H4 (cell line): ENCODE measurements at places on chromosomes 6 and 20.
A peak's percentile ranks its signal among the peaks of the same experiment; 100 is the strongest.

DNA sequence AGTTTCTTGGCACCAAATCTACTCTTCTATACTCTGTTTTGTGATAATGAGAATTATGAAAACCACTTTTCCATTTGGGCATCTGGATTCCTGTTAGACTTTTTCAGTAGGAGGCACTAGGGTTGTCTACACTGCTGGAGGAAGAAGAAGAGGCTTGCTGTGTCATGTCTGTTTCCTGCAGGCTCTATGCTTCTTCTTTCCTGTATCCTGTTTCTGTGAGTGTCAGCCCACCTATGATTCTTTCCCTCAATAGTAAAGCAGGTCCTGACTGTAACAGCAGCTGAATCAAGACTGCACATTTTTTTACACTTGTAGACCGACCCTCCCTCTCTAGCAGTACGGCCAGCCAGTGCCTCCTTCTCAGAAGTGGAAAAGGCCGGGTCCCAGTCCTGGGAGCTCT is 603.9 kb downstream of the HDGFL1 start:
- DNase-seq: no peak

GRCh38 chr6:66478705-66479104 is 771.7 kb upstream of the EYS start:
- peak; percentile 48 for DNase-seq

GRCh38 chr20:35305682-35306556 is 13.7 kb upstream of the FAM83C start:
- DNase-seq: peak; percentile 97

DNA sequence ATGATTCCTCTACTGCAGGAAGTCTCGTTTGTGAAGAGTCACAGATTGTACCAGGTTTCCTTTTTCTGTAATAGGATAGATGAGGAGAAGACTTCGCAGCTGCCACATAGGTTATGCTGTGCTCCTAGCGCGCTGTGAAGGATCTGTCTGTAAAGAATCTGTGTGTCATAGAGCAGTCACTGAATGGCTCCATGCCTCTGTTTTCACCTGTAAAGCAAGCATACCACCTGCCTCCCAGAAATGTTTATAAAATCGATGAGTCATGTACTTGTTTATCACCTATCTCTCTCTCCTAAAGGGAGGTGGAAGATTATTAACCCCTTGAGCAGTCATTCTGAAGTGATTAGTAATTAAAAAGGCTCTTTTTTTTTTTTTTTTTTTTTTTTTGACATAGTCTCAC is 86.6 kb downstream of the TFAP2B start:
- DNase-seq: no peak

DNA sequence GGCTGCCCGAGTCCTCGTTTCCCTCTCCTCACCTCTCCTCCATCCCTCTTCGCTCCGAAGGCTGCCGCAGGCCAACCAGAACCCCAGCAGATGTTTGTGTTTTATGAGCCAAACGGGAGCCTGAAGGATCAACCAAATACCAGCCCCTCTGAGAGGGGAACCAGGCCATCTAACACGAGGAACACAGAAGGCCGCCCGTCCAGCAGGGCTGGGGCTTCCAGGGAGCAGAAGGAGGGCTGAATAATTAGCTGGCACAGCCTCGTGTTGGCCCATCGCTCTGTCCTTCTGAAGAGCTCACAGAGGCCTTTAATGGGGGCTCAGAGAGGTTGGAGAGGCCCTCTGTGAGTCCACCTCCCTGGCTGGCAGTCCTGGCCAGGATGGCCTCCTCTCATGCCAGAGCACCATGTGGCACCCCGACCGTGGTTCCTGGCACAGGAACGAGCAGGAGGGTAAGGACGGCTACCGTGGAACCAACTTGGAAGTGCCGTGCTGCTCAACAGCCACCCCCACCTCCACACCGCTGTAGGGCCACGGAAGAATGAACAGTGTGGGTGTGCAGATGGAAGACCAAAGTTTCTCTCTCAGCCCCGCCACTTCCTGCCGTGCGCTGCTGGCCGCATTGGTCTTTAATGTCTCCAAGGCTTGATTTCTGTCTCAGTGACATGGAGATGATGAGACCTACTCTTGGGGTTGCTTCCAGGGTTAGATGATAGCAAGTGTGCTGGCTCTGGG is 155.2 kb downstream of the SCML4 start:
- no peak for DNase-seq

DNA sequence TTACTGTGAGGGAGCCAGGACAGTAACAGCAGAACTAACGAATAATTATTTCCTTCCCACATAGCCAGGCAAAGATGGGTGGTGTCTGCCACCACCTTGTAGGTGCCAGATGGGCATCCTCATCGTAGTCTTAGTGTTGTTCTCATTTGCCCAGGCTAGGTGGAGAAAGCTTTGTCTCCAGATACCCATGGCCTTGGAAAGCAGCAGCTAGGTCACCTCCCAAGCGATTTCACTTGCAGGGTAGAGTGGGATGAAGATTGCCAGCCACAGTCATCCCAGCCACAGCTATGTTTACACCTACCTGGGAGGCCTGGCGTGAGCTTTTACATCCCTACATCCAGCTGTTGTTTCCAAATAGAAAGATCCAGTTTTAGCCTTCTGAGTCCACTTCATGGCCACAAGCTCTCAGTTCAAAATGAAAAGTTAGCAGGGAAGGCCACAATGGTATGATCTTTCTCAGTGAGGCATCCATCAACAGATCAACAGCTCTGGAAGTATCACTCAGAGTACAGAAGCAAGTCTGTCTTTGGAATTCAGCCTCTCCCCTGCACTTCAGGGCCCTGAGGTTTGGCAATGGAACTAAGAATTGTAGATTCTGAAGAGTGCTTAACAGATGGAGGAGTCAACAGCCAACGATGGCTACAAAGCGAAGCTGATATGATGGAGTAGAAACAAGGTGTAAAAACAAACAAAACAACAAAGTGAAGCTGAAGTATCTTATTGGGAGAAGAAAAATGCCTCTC is 11.0 kb upstream of the SNRPC start:
- no peak for DNase-seq

- no peak for DNase-seq
Measured at GRCh38 chr20:51569815-51570738, 27.6 kb upstream of the NFATC2 start.

DNA sequence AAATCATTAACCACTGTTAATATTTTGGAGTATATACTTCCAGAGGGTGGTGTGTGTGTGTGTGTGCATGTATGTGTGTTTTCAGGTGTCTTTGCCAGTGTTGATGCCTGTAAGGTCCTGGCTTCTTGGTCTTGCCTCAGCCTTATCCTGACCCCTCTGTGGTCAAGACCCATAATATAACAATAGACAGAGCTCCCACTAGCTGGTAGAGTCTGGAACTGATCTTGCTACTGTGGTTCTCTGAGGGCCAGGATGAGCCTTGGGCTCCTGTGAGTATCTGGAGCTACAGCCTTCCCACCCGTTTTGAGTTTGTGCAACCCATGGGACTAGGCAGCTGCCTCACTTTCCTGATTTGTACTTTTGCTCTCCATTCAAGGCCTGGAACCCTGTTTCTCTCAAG is 191.0 kb downstream of the IBTK start:
- DNase-seq: no peak

DNA sequence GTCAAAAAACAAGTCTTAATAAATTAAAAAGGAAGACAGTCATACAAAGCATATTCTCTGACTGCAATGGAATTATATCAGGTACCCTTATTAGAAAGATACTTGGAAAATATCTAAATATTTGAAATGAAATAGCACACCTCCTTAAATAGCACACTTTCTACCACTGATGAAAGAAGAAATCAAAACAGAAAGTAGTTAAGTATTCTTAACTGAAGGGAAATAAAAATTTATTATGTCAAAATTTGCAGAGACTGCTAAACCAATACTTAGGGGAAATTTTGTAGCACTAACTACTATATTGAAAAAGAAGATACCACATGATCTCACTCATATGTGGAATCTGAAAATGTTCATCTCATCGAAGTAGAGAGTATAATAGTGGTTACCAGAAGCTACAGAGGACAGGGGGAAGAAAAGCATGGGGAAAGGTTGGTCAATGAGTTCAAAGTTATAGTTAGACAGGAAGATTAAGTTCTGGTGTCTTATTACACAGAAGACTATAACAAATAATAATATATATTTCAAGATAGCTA is 112.2 kb downstream of the ASCC3 start:
- DNase-seq: no peak

- DNase-seq: no peak
Measured at GRCh38 chr6:193773-194310, 98.4 kb upstream of the DUSP22 start.

DNA sequence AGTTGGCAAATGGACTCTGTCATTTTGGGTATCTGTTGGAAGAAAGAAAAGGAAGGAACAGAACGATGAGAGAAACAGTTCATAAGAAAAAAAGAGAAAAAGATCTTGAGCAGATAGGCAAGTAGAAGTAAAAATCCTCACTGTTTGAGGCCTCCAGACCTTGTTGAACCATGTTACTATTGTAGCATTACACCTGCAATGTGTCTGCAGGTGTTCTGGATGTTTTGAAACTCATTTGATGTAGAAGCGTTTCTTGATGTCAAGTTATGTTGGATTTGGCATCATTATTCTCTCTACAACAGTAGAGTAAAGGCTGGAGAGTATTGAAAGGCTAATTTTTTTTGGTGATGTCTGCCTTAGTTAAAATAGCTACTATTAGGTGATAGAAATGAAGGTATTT is 108.7 kb downstream of the CARMIL1 start:
- no peak for DNase-seq

DNA sequence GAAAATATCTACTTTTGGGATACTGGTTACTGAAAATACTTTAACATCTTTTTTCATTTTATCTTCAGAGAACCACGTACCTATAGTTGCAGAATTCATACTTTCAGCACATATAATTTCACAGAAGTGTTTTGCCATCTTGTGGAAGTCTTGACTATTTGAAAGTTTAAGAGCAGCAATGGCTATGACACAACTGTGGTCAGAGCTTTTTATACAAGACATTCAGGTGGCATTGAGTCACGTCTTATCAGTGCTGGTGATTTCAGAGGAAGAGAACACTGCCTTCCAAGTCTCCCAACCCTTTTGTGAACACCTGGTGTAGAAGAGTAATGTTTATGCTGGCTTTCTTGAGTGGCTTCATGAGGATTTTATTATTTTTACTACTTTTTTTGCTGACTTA is 171.6 kb downstream of the ARID1B start:
- peak; percentile 68 for DNase-seq

- peak; percentile 37 for DNase-seq
Measured at GRCh38 chr6:152401978-152402377, 235.2 kb downstream of the SYNE1 start.

GRCh38 chr6:156885562-156885961 is 108.4 kb downstream of the ARID1B start:
- no peak for DNase-seq

GRCh38 chr6:113587078-113587699 is 270.0 kb upstream of the MARCKS start:
- DNase-seq: no peak

DNA sequence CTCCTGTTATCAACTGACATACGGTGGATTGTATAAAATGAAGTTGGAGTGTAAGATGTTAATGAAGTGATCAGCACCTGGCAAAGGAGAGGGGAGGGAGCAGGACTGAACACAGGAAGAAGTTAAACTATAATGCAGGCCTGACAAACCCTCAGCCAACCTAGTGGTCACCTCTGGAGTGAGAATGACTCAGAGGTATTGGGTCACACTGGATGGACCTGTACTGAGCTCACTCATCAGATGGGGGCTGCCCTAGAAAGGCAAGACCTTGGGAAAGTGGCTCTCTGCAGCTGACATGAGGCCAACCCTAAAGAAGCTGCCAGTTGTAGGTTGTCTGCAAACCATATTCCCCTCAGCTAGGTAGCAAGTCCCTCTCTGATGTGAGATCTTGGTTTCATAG is 193.3 kb upstream of the HTR1E start:
- DNase-seq: no peak

GRCh38 chr6:144652292-144652891 is 367.3 kb downstream of the UTRN start:
- no peak for DNase-seq

GRCh38 chr6:465531-466348 is 74.2 kb downstream of the IRF4 start:
- peak; percentile 28 for DNase-seq

DNA sequence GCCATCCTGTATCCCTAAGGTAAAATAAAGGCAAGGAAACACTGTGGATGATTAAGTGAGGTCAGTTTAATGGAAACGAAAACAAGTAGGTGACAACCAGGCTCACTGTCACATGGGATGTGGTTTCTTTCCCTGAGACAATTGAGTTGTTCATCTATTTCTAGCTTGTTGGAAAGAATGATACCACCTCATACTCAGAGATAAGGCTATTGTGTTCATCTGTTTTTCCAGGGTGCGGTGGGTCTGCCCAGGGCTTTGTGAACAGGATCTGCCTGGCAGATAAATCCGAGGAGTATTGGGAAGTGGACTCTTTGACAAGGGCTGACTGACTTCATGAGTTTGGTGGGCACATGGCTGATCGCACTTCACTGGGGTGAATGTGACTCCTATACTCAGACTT is 80.8 kb upstream of the TIAM2 start:
- no peak for DNase-seq

- no peak for DNase-seq
Measured at GRCh38 chr6:51137777-51138176, 319.1 kb downstream of the TFAP2B start.

DNA sequence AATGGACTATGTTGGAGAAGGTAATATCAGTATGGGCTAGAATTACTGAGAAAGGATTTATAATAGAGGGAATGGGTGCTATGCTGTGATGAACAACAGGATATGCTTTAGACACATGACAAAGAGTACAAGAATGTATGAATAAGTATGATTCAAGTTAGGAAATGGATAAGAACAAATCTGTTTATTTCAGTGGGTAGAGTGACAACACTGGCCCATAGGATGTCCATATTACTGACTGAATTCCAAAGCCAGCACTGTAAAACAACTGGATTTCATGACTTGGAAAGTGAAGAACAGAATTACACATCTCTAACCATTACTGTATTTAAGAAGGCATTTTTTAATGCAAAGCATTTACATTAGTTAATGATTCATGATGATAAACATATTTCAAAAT is 35.9 kb downstream of the EPM2A start:
- DNase-seq: no peak

DNA sequence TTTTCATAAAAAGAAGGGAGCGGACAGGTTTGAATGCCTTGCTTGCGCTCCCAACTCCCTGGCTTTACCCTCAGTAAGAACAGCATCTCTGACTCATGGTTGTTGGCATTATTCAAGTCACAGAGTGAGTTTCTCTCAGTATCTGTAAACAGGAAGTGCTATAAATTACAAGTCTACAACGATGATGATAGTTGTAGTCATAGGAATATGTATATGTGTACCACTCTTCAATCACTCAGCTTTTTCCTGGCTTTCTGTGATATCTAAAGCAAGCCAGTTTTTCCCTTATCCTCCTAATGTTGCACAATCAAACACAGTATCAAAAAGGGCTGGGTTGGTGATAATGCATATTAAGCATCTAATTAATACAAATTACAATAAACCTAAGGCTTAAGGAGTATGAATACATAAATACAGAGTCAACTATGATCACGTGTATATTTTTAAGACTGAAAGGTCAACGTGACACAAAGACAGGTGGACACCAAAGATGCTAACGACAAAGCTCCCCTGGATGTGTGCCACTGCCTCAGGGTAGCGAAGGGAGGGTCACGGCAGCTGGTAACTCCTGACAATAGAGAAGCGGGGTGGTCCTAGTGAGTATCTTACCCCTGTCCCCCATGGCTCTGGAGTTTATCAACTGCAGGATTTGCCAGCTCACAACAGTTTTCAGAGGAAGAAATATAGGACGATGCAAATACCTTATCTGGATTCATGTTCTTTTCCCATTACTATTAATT is 202.8 kb downstream of the BTBD9 start:
- peak; percentile 50 for DNase-seq
